GM23248 (cell line): ENCODE measurements at places on chromosomes 1 and 21.

DNA sequence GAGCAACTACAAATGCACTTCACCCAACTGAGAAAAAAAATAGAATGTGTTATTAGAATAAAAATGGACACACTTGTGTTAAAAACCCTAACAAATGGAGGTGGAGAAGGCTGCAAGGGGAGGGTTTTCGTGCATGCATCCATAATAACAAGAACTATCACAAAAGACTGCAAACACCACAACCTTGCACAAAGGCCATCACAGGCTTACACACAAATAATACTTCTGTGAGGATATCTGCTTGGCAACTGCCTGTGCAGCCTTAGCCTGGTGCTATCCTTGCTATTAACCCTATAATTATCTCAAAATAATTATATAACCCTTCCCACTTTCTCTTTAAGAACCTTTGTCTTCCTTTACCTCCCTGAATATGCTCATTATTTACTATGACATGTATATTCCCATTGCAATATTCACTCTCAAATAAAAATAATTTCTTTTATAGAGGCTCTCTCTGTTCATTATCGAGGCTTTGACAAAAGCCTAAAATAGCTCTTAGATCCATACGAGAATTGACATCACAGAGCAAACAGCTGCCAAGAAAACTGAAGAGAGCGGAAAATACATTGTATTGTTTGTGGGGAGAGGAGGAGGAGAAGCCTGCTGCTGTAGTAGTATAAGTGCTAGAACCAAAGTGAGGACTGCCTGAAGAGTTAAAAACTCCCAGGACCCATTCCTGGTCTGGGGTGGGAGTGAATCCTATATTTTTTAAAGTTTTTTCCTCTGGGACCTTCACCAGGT is 1768.7 kb downstream of the BRINP3 start:
- no peak for DNase-seq

DNA sequence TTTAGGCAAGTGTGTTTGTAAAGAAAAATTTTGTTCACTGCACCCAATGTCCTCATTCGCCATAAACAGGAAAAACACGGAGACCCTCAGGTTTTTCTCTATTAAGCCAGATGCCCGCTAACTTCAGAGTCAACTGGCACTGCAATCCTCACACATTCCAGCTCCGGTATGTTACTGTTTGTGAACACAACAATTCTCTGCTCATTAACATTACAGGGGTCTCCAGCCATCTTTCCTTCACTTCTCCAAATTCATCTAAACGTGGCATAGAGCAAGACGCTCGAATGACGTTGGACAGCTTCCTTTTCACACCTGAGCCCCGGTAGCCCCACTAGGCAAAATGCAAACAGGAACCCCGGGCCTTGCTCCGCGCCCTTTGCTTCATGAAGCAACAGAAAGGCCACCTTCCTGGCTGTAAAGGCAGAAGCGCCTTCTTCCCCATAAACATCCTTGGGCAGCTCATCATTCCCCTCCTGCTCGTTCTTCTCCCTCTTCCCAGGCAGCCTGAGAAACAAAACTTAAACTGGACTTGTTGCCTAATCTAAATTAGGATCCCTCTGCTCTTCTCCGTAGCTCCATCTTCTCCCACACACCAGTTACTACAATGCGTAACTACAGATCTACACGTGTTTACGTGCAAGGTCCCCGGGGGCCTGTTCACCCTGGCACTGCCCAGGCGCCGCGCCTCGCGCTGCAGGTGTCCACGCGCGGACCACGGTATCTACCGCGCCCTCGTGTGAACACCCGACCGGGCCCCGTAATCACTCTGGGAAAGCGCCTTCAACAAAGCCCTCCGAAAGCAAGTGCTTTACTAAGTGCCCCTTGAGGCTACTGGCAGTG is 1.2 kb downstream of the LBR start:
- peak; percentile 64 for DNase-seq

GRCh38 chr1:11634365-11635192 is 19.6 kb downstream of the FBXO2 start:
- DNase-seq, result no peak

GRCh38 chr1:212315907-212316306 is 30.7 kb downstream of the PPP2R5A start:
- DNase-seq, result peak; percentile 41

DNA sequence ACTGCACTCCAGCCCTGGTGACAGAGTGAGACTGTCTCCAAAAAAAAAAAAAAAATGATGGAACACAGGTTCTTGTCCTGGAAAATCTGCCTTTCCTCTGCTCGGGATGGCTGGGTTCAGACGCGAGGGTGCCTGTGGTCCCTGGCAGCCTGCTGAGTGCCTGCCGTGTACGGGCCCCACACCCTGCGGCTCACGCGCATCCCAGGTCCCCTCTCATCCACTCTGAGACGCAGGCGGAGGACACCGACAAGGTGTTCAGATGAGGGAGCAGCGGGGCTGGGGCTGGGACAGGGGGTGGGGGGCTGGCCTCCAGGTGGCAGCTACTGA is 4.3 kb upstream of the ANKRD65 start:
- no peak for DNase-seq
